AG04449 (cell line): ENCODE measurements at places on chromosomes 7 and 10.
A peak's percentile ranks its signal among the peaks of the same experiment; 100 is the strongest.

- no peak for DNase-seq
These were observed 282.8 kb downstream of the PHF14 start for GRCh38 chr7:11256501-11256900.

GRCh38 chr7:104820836-104821535 lies 193.0 kb upstream of the KMT2E start:
- DNase-seq: no peak

GRCh38 chr7:39183796-39184195 lies 206.1 kb downstream of the POU6F2 start:
- DNase-seq: no peak

DNA sequence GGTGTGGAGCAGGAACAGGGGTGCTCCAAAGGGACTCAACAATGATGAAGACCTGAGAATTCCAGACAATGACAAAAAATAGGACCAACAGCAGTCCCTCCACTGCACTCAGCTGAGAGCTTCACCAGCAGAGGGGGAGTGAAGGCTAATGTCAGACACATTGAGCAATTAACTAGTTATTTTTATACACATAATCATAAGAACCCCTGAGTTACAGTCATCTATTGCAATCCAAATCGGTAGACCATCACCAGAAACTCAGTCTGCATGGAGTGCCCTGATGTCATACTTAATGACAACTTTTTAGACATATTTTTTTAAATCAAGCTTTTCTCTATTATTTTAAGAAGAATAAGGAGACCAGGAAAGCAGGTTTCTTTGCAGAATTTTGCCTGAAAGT lies 30.6 kb upstream of the IKZF1 start:
- DNase-seq: no peak

GRCh38 chr10:76717141-76717540 lies 920.5 kb downstream of the KCNMA1 start:
- peak; percentile 42 for DNase-seq

GRCh38 chr7:106112972-106113421 lies 885 bp upstream of the SYPL1 start:
- DNase-seq: no peak

GRCh38 chr7:129494041-129494440 lies 8.3 kb upstream of the SMKR1 start:
- DNase-seq: peak; percentile 71

DNA sequence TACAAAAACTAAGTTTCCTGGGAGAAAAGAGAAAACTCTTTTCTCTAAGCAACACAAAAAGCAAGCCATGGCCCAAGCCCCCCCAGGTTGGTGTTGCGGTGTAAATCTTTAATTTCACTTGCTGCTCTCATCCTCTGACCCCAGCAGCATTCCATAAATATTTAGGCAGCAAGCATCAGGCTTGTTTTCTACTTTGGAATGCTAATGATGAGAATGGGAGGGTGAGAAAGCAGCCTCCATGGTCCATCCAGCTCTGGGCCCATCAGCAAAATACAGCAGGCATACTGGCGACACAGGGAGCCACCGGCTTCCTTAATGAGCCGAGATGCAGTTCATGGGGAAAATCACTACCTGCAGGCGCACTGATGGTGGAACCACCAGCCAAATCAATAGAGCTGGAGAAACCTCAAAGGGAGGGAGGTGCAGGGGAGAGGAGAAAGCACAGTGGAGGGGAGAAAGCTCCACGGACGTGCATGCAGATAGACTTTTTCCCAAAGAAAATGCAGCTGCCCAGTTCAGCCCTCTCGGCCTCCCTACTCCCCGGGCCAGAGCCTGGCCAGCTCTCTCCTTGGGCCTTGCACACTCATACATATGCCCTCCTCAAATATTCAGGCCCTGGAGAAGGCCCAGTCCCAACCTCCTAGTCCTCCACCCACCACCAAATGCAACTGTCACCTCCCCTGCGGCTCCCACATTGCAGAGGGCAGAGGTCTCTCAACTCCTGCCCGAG lies 131.9 kb downstream of the GRID1 start:
- DNase-seq: no peak

DNA sequence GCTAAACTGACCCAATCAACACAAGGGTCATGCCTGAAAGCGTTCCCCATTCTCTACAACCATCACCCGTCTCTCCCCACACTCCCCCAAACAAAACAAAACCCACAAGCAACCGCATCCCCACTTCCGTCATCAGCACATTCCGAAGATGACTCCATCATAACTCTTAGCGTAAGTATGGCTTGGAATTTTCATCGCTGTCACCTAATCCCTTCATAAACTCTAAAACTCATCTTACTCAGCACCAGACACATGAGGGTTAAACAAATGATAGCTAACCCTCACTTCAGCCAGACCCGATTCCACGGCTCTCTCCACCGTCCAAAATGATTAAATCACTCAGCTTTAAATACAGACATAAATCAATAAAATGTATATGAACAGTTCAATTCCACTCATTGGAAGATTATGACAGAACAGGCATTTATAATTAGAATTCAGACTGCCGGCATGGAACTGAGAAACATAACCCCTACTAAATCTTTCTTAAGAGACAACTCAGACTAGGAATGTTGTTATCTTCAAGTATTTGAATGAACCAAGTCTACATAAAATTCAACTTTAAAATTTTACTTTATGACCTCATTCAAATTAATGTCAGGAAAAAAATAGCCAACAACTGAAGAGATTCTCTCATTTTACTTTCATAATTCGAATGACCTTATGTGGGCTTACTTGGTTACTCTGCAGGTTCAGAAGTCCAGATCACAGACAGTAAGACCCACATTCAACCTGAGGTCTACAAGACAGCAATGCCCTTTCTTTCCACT lies 215.9 kb downstream of the PARD3 start:
- peak; percentile 21 for DNase-seq

DNA sequence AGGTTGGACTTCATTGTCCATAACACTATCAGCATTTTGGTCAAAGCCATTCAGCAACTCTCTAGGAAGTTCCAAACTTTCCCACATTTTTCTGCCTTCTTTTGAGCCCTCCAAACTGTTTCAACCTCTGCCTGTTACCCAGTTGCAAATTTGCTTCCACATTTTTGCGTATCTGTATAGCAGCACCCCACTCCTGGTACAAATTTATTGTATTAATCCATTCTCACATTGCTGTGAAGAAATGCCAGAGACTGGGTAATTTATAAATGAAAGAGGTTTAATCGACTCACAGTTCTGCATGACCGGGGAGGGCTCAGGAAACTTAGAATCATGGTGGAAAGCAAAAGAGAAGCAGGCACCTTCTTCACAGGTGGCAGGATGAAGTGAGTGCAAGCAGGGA lies 198.8 kb downstream of the MTERF1 start:
- no peak for DNase-seq

DNA sequence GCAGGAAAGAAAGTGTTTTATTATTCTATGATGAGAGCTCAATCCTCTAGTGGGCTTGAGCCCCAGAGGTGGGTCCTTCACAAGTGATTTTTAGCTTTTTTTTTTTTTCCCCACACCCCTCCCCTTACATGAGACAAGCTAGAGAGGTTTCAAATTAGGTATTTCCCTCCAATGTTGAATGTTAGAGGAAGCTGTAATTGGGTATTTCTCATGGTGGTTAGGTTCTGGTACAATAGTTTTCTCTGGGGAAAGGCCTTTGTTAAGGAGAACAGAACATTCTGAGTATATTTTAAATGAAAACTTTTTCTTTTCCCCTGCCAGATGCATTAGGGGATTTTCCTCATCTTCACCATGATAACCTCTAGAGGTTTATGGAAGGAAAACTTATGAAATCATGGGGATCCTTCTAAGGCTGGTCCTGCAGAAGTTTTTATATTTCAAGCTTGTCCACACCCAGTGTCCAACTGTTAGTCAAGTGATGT lies 1039.7 kb downstream of the NRG3 start:
- no peak for DNase-seq

DNA sequence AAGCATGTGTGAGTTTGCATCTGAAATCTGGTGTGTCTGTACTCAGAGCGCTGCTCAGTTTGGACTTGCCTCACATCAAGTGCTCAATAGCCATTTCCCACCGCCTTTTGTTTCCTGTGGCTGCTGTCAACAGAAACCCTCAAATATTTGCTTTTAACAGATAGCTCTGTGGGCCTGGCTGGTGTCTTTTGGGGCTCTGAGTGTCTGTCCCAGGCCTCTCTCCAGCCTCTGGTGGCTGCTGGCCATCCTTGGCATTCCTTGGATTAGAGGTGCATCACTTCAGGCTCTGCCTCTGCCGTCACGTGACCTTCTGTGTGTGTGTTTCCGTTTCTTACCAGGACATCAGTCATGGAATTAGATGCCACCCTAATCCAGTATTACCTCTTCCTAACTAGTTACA lies 9.3 kb downstream of the YKT6 start:
- no peak for DNase-seq

DNA sequence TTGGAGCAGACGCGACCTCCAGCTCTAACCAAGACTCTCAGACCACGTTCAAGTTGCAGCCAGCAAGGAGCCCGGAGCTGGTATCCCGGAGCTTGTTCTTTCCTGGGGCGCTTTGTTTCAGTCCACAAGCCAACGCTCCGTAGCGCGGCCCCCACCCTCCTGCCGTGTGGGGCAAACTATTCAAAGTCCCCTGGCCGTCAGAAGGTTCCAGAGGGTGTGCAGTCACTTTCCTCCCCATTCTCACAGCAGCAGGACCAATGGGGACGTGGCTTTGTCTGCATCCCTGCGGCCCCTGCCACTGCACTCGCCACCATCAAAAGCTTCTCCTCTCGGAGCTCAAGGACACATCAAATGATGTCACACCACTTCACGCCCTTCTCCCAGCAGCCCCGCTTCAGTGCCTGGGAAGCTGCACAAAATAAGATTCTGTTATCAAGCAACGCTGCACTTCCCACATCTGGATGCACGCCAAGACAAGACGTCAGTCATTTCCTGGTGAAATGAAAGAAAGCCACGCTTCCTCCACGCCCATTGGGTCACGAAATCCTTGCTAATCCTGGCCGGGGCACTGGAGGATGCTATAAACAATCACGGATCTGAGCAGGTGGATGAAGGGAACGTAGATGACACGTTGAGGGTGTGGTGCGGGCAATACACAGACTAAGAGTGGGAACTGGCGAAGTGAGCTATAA lies 348.2 kb downstream of the PTPRN2 start:
- no peak for DNase-seq

GRCh38 chr7:92135052-92135889 lies 994 bp upstream of the CYP51A1 start:
- DNase-seq: no peak

DNA sequence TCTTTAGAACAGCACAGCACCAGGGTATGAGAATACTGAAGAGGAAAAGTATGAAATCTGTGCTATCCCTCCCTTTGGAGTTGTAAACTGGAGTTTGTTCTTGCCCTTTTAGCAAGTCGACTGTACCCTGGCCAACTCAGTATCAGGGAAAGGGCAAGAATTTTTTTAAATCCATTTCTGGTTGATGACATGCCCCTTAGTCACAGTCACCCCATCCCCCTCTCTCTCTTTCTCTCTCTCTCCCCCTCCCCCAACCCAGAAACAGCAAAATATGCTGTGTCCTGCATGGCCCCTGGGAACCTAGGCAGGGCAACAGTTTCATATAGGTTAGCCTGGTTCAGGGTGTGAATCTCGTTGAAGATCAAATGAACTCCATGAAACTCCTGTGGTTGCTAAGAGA lies 177.7 kb upstream of the ADO start:
- no peak for DNase-seq

DNA sequence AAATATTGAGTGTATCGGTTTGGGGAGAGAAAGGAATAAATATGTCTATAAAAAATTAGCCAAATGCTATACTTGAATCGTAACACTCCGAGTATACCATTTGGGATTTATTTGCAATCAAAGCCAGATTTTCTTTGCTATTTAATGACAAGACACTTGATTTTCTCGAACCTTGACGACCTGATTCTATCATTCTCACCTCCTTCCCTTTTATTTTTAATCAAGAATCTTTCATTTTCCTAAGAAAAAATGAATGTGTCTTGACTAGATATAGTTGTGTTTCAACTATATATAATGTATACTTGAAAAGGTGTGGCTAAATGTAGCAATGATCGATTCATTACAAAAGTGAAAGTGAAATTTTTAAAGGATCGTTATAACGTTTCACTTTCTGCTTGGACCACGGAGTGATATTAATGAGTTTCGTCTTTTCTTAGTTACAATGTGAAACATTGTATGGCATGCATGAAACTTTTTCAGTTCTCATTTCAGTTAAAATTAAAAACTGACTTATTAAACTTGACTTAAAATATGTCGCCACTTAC lies 562 bp downstream of the NUB1 start:
- no peak for DNase-seq

- no peak for DNase-seq
These were observed 447 bp downstream of the RSU1 start for GRCh38 chr10:16816830-16817124.

- DNase-seq: no peak
These were observed 60.2 kb upstream of the COMTD1 start for GRCh38 chr10:75295868-75296441.

DNA sequence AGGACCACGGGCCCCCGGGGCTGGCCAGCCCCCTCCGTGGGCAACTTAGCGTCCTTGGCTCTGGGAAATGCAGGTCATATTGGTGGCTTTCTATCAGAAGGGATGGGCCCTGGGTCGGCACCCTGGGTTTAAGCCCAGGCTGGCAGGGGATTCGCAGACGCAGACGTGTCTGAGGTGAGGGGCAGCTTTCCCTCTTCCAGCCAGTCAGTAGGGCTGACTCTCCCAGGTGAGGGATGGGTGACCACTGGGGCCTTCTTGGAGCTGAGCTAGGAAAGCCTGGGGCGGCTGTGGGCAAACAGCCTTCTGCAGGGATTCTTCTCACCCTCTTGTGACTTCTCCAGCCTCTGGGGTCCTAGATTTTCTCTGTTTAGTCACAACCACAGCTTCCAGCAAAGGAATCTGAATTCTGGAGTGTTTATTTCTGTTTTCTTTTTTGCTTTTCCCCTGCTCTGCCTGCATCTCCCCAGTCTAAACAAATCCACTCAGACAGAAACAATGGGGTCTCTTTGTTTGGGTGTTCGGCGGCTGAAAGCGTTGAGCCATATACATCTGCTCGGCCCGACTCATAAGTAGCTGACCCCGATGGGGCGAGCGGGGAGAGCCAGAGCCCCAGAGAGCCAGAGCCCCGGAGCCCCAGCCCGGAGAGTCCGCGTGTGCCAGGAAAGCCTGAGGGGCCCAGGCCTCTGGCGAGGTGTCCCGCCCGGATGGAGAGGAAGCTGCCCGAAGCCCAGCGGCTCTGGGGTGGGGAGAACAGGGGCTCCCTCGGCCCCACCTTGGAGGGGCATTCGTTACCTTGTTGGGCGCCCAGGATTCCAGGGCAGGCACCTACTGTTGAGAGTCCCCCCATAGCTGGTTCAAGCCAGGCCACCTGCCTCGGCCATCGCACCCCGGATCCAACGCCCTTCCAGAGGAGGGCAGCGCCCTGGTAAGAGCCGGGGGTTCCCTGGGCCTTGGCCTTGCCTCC lies 2.0 kb downstream of the MNX1 start:
- DNase-seq: no peak
